ENCODE measurements at places on chromosomes 5 and 9.

DNA sequence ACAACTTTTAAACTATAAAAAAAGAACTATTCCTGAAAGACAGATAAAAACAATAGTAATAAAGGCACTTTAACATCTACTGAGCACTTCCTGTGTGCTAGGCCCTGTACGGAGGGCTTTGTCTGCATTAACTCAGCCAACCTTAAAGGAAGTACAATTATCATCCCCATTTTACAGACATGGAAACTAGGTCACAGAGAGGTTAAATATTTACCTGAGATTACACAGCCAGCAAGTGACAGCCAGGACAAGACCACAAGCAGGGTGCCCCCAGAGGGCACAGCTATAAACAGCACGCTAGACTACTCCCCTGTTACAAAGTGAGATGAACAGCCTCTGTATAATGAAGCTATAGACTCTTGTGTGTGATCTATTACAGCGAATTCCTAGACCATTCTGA is 25.5 kb downstream of the DDX31 start:
- no peak for DNase-seq

GRCh38 chr5:6517510-6517909 is 68.9 kb downstream of the UBE2QL1 start:
- no peak for DNase-seq

GRCh38 chr5:34474573-34475021 is 181.5 kb upstream of the RAI14 start:
- DNase-seq: peak; percentile 67

DNA sequence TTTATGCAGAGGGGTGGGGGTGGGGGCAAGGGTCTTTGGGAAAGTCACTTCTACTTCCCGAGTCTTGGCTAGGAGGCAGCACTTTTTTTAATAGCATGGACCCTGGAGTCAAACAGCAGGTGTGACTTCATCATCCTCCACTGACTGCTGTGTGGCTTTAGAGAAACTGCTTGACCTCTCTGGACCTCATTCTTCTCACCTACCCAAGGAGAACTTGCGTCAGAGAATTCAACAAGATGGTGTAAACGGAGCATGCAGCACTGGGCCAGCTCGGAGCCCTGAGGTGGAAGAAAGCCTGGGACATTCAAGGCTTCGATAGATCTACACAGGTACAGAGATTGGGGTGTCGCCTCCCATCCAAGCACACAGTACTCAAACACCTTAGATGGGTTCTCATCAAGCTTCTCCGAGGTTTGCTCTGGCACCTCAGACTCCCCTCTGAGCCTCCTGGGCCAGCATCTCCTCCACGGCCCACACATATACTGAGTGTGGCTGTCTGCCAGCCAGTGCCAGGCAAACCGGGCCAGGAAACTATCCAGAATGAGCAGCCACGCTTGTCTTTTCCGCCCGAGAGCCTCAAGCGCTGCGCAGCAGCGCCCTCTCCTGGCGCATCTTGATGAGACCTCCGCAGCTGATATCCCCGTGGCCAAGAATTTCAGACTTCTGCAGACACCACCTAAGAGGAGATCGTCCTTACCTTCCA is 4.6 kb upstream of the SLC25A48 start:
- DNase-seq: peak; percentile 65

- no peak for DNase-seq
These were observed 64.8 kb downstream of the SMIM23 start for GRCh38 chr5:171850324-171850947.

GRCh38 chr9:80554301-80554700 is 982.5 kb downstream of the TLE4 start:
- DNase-seq: no peak

DNA sequence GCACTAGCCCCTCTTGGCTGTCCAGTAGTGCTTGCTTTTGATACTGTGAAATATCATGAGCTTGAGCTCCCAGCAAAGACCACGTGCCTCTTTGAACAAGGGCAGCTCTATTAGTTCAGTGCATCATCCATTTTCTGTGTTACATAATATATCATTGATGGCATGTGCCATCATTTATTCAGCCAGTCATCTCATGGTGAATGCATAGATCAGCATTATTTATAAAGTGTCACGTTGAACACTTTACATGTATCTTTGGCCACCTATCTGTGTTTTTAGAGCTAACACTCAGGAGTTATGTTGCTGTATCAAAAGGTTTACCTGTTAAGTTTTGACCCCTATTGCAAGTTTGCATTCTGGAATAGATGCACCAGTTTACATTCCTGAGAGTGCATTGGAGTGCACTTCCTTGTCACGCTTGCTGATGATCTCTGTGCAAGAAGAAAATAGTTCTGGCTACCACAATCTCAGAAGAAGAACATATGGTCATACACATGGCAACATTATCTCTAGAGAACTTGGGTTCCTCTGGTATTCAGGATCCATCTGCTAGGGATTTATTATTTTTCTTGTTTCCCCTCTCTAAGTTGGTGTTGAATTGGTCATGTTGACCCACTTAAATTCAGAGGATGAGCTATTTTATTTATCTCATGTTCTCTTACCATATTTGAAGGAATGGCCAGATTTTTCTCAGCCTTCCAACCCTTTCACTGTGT is 120.9 kb downstream of the SH3GL2 start:
- no peak for DNase-seq

GRCh38 chr5:43123887-43124286 is 3.2 kb downstream of the ZNF131 start:
- no peak for DNase-seq

DNA sequence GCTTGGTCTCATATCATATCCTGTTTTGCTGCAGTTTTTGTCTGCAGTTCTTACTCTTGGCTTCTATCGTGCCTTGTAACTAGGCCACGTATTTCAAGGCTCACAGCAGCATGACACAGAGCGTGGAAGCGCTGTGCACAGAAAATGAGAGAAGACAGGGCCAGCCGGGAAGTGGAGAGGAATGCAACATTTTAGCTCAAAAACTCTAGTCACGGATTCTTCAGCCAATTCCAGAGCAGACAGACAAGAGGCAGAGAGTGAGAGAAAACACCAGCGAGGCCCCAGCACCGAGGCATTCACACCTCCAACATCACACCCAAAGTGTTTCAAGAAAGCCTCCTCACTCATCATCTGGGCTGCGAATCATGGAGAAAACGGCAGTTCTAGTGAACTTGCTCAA is 160.8 kb downstream of the DNAH5 start:
- DNase-seq: no peak

GRCh38 chr5:89179731-89180130 is 296.7 kb upstream of the MEF2C start:
- no peak for DNase-seq

DNA sequence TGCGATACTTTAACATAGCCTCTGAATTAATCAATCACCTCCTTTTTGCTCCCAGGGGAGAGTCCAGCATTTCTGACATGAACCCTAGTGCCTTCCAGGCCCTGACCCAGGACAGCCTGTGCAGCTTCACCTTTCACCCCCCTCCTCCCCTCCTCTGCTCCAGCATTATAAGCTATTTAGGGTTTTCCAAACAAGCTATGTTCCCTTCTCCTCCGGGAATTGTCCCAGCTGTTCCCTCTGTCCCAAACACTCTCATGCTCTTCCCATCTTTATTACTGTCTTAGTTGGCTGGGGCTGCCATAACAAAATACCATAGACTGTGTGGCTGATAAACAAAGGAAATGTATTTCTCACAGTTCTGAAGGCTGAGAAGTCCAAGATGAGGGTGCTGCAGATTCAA is 161.5 kb downstream of the EBF1 start:
- no peak for DNase-seq

DNA sequence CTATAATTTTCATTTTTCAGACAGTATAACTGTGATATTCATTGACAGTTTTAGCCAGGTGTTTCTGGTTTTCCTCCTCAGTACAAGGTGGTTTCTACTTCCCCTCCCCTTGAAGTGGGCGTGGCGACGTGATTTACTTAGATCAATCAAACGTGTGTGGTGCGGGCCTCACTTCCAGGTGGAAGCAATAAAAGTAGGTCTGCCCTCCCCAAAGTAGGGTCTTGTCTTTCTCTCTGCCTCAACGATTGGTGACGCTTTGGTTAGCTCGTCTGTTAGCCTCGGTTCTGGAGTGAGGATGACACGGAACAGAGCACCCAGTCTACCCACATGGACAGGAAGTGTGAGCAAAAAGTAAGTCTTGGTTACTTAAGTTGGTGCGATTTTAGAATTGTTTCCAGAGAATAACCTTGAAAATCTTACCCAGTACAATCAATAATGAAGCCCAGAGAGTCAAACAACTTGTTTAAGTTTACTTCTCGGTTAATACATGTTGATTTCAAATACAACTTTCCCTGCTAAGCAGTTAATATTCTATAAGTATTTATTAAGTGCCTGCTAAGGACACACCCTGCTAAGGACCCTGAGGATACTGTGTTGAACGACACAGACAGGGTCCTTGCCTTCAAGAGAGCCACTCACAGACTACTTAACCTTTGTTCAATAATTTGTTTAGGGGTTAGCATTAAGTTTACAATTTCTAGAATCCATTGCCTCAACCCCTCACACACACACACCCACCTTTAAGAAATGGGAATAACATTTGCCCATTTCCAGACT is 48.4 kb downstream of the COX7C start:
- DNase-seq: no peak

DNA sequence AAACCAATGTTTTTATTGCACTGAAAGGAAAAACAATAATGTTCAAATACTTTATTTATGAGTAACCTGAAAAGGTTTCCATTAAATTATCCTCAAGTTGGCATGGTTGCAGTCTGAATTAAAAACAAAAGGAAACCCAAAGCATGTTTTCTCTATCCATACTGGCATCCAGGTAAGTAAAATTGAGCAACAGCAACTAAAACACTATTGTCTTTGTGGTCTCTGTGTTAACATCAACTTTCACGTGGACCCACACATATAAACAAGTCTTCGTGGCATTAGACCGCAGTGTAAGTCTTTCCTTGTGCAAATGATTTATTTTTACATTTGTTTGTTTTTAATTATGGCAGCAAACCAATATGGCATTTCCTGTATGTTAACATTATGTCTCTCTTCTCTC is 757.6 kb downstream of the SEMA5A start:
- DNase-seq: no peak

GRCh38 chr9:91162311-91162710 is 199.4 kb downstream of the AUH start:
- DNase-seq: no peak

DNA sequence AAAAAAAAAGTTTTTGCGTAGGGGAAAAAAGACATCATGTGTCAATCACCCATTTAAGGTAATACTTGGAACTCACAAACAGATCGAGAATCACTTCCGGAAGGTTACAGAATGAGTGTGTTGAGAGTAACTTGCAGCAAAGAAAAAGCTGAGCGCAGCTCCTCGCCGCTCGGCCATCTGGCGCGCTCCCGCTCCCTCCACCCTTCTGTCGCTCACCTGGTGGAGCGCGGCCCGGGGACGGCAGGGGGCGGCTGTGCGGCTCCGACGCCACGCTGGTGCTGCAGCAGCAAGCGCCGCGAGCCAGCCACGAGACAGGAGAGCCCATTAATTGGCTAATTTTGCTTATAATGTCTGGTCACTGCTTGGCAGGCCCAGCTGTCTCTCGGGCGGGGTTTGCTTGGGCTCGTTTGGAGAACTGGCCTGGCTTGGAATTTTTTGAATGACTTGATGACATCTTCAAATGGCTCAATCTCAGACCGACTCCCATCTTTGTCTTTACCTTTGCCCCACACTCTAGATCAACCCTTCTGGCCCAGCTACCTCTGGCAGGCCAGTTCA is 601.8 kb downstream of the CCDC171 start:
- peak; percentile 76 for DNase-seq

DNA sequence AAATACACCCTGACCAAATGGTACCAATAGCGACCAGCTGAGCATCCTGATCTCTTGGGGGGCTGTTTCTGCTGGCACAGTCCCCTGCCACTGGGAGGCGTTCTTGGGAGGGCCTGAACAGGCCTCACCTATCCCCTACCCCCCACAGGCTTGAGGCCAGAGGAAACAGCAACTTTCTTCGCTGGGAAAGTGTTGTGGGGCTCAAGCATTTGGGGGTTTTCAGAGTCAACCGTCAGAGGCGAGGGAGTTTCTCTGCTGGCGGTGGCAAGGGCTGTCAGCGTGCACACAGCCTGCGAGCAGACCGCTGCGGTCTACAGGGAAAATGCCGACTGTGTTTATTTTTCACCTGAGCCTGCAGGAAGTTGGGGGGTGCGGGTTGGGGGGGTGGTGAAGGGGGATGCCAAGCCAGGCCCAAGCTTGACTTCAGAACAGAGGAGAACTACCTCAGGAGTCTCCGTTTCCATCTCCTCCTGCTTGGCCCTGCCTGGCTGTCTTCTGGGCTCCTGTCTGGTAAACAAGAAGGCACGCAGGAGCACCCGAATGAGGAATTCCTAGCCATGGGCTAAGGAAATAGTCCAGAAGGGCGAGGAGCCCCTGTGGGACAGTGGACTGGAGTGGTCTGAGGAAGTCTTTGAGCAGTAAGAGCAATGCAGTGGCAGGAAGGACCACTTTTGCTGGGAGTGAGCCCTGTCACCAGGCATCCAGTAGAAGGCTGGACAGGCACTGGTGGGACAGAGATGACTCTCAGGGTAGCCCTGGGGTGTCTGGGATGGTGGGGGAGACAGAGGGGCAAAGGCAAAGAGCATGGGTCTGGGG is 18.1 kb downstream of the TCF7 start:
- DNase-seq: peak; percentile 54

GRCh38 chr9:86577420-86578333 is 223.5 kb upstream of the TUT7 start:
- no peak for DNase-seq

DNA sequence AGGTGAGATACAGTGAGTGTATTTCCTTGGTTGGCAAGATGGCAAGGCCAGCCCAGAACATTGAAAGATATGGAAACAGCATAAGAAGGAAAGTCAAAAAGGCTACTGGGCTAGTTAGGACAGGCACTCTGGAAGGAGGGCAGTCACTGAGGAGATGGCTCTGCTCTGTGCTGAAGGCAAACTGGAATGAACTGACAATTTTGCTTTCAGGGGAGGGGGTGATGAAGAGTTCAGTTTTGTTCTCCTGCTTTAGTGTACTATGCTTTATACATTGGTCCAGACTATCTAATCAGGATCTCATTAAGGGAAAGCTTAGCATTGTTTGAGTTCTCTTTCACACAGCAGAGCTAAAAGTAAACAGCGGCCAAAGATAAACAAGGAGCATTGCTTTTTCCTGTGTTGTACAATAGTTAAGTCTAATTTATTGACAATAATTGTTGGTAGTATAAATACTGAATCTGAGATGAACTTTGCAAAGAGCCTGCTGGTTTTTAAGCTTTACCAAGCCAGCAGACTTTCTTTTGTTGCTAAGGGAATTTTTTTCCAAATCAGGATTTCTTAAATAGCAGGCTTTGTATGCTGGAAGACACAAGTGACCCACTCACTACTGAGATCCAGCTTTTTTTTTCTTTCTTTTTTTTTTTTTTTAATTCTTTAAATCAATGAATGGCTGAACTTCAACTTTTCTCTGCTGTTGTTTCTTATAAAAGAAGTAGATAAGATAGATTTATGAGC is 355.5 kb downstream of the ARRDC3 start:
- DNase-seq: no peak

- no peak for DNase-seq
These were observed 240.4 kb downstream of the FBXL7 start for GRCh38 chr5:15740383-15740782.

GRCh38 chr5:65161655-65162054 is 320.1 kb downstream of the ADAMTS6 start:
- no peak for DNase-seq

Data from small intestine (tissue), 16 donors.